ENCODE measurements at places on chromosomes 3 and 15.

GRCh38 chr3:26623419-26624208 lies 1.0 kb downstream of the LRRC3B start:
- no peak for DNase-seq

DNA sequence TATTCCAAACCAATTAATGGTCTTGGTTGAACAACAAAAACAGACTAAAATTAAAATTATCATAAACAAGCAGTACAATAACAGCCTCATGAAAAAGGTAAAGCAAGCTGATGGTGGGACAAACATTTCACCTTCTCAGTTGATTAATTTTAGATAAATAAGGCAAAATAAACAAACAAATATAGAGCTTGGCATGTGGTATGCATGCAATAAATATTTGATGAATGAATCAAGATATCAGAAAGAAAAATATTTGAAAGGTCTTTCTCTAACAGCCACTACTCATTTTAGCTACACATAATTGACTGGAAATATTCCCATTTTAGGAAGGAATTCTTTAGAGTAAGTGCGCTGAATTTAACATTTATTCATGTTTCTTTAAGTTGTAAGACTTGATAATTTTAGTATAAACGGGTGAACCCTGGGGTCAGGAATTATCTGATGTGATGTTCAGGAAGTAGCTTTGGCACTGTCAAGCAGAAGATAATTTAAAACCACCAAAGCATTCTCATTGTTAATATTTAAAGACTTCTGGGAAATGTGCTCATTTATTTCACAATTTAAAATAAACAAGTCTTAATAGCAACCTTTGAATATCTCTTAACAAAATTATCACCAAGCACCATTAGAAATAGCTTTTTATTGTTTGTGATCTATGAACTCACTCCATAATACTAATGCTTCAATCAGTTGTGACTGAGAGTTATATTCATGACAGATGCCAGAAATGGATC lies 372.3 kb upstream of the TGFBR2 start:
- DNase-seq, result no peak

DNA sequence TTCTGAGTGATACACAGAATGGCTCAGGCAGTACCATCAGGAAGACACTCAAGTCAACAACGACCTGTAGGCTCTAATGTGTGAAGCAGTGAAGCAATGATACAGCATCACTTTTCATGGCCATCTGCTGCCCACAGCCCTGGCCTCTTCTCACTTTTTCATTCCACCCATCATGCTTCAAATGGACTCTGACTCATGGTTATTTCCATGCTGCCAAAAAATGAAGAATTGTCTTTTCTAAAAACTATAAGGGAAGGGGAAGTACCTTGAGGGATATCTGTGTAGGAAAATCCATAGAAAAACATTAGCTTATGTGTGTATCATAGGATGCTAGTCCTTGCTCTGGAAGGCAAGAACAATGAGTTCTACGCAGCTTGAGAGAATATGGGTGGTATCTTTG lies 11.5 kb downstream of the HGD start:
- DNase-seq, result no peak

DNA sequence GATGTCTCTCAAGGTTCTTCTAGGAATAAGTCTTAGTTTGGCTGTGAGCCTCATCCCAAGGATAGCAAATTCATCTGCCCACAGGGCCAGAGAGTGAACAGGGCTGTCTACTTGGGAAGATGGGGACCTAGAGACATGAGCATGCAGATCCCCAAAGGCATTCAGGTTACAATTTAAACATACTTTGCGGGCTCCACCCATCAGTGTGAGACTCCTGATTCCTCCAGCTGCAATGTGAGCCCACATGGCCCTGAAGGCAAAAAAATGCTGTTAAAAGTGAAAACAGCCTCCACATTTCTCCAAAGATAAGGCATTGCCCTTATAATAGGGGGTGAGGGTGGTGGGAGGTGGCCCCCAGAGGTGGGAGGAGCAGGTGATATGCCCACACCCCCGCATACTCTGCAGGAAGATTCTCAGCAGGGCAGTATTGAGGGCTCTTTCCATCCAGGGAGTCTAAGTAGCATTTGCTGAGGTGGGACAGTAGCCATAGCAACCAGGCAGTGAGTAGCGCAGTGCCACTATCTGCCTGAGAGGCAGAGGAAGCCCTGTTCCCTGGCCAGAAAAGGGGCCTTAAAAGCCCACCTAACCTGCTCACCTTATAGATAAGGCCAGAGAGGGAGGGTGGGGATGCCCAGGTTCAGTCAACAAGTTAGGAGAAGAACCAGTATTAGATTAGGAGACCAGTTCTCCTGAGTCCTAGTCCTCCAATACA lies 31.2 kb downstream of the TGM4 start:
- DNase-seq, result no peak

DNA sequence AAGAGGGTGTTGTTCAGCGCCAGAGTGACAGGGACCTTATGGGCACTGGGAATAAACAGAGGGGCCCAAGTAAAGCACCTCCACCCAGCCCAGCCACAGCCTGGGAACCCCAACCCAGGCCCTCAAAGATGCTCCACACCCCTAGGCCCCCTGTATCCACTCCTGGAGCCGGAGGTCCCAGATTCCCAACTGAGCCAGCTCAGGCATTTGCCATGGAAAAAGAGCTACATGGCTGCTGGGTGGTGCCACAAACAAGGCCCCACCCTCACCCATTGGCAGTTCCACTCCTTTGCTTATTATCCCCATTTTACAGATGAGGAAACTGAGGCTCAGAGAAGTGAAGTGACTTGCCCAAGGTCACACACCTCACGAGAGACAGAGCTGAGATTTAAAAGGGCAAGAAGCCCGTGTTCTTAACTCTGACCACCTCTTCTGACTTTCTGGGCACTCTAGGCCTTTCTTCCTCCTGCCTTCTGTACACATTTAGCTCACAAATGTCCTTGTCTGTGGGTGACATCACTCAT lies 16.9 kb downstream of the ANPEP start:
- DNase-seq, result no peak

DNA sequence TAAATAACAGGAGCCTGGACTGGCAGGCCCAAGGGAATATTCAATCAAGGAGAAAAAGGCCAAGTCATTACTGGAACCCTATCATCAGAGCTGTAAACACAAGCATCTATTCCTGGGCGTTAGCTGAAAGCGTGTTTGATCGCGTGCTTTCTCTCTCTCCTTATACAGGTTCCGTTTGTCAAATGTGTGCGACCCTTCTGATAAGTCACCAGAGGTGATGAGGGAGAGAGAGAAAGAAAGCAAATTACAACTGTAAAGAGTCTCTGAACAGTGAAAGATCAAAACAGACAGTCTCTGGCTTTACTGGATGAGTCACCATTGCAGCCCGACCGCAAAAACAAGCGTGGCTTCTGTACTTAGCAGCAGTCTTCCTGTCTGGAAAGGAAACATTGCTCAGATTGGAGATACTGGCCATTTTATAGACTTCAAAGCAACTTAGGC lies 39.5 kb upstream of the TPRG1 start:
- peak; percentile 61 for DNase-seq

- DNase-seq, result no peak
These were observed 18.4 kb downstream of the MEIS2 start for GRCh38 chr15:37081983-37082382.

GRCh38 chr15:100818927-100819326 lies 60.7 kb upstream of the ALDH1A3 start:
- no peak for DNase-seq

- no peak for DNase-seq
These were observed 91.1 kb downstream of the TRIM42 start for GRCh38 chr3:140768941-140769340.

- no peak for DNase-seq
These were observed 69.1 kb downstream of the FAM174B start for GRCh38 chr15:92586383-92586942.

DNA sequence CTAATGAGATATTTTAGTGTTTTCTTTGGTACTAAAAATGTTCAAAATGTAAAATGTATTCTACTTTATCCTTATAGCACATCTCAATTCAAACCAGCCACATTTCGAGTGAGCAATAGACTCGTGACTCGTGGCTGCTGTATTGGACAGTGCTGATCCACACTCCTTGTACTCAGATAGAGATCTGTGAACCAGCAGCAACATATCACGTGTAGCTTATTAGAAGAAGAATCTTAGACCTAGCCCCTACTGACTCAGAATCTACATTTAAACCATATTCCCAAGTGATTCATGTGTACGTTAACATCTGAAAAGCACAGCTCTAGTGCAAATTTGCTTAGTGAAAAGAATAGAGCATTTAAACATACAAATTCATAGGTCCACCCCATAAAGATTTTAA lies 130.9 kb downstream of the IL1RAP start:
- DNase-seq, result no peak

DNA sequence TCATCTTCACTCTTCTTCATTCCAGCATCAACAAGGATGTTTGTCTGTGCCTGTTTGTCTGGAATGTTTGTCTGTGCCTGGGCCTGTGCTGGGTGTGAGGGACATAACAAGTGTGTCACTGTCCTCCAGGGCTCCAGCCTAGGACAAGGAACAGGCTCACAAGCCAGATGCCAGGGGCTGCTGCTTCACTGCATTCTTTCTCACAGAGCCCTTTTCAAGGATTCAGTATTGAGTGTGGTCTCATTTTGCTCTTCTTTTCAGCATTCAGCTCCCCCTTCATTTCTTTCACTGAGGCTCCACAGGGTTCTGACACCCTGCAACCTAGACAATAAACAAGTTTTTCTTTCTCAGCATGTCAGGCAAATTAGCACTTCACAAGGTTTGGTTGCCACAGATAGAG lies 43.6 kb upstream of the KY start:
- no peak for DNase-seq

- DNase-seq, result no peak
These were observed 460.0 kb downstream of the CNTN6 start for GRCh38 chr3:1552831-1553230.

DNA sequence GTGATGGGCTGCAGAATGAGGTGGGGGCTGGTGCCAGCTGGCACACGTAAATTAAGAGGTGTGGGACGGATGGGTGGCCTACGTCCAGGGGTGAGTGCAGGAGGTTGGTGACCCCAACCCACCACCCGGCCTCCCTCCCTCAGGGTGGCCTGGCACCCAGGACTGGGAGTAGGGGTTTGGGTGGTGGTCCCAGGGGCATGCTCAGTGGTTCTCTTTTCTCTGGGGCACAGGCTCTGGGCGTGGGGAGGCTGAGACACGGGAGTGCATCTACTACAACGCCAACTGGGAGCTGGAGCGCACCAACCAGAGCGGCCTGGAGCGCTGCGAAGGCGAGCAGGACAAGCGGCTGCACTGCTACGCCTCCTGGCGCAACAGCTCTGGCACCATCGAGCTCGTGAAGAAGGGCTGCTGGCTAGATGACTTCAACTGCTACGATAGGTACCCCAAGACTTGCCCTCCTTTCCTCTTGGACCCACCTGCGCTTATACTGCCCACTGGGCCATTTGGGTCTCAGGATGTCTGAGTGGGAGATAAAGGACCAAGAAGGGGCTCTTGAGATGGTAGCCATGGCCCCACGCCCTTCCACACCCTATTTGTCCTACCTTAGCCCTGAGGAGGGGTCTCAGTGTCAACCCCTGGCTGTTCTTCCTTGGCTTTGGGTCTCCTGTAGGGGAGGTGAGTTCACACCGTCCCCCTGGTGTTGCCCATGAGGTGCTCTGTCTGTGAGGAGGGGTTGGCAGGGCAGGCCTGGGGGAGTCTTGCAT lies 18.9 kb upstream of the EXOG start:
- DNase-seq, result no peak

DNA sequence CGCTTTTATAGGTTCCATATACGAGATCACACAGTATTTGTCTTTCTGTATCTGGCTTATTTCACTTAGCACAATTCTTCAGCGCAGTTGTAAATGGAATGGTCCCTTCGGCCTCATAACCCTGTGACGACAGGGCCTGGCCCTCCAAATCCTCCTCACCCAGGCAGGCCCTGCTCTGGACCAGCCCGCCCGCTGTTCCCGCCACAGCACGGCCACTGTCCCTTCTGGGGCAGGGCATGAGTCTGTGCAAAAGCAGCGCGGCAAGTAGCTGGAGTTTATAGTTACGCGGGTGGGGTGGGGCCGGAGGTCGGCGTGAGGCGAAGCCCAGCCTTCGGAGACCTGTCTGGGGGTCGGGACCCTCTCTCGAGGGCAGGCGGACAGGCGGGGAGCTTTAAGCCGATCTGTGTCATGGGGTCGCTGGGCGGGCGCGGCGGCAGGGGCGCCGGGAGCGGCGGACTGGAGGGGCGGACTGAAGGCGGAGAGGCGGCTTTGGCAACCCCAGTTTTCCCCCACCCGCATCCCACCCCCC lies 543 bp downstream of the ARPIN start:
- DNase-seq, result no peak

- no peak for DNase-seq
These were observed 813.8 kb downstream of the TUSC7 start for GRCh38 chr3:117523418-117523817.

GRCh38 chr3:16510620-16511319 lies 2.7 kb downstream of the RFTN1 start:
- no peak for DNase-seq

DNA sequence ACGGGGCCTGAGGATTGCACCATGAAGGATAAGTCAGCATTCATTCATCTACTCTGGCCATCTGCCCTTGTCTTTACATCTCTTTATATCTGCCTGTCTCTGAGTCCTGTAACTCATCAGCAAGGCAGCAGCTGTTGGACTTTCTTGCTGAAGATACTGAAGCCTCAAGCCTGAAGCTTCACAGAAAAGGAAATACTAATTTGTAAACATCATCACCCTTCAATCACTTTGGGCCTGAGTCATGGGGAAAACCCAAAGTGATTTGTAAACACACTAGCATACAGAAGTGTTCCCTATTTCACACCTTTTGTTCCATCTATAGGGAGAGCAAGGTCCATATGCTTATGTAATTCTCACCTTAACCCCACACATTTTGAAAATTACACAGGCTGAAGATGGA lies 928.2 kb downstream of the EPHA3 start:
- DNase-seq, result no peak

DNA sequence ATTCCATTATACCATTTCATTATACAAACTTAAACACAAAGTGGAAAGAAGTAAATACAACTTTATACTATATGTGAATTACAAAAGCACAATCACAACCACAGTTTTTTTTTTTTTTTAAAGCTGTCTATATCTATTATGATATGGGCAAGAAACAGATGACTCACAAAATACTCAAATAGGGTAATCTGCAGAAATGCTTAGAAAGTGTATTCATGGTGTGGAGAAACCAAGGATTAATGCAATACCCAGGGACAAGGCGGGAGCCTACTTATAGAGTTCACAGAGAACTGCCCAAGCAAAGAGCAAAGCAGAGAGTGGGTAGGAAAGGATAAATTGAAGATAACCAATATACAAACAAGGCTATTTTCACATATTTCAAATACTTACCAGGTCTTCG lies 332.0 kb downstream of the FHIT start:
- DNase-seq, result no peak

DNA sequence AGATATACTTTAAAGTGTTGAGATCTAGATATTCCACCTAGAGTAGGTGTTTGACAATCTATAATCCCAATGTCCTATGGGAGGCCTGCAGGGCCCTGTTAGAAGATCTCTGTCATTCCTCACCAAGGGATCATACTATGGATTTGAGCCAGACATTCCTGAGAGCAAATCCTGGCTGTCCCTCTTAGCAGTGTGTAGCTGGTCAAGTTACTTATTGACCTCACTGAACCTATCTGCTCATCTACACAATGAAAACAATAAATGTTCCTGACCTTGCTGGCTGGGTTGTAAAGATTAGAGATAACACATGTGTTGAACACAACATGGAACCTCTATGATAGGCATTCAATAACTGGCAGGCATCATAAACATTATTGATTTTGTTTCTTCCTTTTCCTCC lies 265.6 kb upstream of the ATP11B start:
- no peak for DNase-seq

- DNase-seq, result no peak
These were observed 52.0 kb upstream of the RYK start for GRCh38 chr3:134302674-134303073.

Measured in activated T-helper 1 cell treated with Interleukin-2 at 50 U/mL for 16 hours (primary cell).